Stimulated activated CD4-positive, alpha-beta T cell treated with anti-CD3 and anti-CD28 coated beads, Interleukin-1b, Interleukin-23, amount 100 ng/mL, for 1 hour (primary cell): ENCODE measurements at places on chromosomes 6 and 20.

GRCh38 chr6:80792151-80792550 is 685.7 kb downstream of the BCKDHB start:
- DNase-seq = no peak

- DNase-seq = no peak
Measured at GRCh38 chr6:28160233-28160632, 18.6 kb downstream of the ZKSCAN8 start.

- no peak for DNase-seq
Measured at GRCh38 chr6:25769983-25770382, 15.4 kb downstream of the SLC17A4 start.

GRCh38 chr6:167698540-167698939 is 128.2 kb upstream of the AFDN start:
- DNase-seq = no peak

DNA sequence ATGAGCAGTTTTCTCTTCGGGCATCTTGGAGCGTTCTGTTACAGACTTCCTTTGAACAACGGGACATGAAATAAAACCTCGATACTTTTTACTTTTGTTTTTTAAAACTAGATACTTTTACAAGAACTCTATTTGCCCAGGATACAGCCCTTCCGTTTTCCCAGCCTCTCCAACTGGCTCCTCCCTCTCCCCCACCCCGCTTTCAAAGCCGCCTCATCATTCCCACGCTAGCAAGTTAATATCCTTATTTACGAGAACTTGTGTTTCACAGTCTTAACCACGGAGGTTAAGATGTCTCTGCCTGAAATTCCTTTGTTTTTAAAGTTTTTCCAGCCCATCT is 241 bp upstream of the CFAP206 start:
- DNase-seq = no peak

GRCh38 chr20:46741924-46742668 is 32.6 kb downstream of the SLC2A10 start:
- no peak for DNase-seq

GRCh38 chr6:47195011-47195650 is 114.6 kb downstream of the TNFRSF21 start:
- DNase-seq = no peak
